ENCODE measurements at places on chromosomes 16 and 17.

DNA sequence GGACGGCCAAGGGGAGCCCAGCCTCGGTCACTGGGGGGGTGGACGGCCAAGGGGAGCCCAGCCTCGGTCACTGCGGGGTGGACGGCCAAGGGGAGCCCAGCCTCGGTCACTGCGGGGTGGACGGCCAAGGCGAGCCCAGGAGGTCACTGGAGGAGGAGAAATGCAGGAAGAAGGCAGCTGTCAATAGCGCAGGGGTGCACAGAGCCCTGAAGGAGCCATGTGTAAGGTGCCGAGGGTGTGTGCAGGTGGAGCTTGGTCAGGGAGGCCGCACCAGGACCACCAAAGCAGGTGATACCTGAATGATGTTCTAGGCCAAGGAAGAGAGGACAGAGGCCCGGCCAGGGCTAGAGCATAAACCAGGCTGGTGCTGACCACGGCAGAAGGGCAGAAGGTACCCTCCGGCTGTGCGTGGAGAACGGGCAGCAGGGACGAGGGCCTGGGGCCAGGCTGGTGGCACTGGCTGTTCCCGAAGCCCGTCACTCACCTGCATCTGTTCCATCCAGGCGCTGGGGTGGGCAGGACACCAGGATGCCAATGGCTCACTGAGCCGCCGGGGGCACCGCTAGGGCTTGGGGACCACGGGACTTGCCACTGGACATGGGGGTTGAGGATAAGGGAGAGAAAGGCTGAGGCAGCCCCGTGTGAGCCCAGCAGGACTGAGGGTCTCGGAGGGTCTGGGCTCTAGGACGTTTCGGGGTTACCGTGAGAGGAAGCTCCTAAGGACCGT, 5.9 kb upstream of the CCDC57 start:
- DNase-seq, result no peak

- no peak for DNase-seq
Measured at GRCh38 chr16:49108611-49109010, 173.0 kb downstream of the CBLN1 start.

DNA sequence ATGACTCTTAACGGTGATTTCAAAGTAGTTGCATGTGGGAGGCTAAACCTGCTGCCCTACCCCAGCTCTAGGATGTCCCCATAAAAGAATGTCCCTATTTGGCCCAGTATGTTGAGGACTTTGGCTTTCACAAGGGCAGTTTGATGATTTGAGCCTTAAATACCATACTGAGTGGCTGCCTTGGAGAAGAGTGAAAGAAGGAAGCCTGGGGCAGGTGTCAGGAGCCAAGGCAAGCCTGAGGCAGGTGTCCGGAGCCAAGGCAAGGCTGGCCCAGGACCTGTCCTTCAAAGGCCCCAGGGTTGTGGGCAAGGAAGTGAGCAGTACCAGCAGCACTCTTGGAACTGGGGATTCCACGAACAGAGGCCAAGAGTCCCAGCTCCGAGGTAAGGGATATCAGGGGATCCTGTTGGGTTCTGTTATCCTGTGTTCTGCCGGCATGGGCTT, 18.6 kb downstream of the ST6GALNAC2 start:
- DNase-seq, result no peak

DNA sequence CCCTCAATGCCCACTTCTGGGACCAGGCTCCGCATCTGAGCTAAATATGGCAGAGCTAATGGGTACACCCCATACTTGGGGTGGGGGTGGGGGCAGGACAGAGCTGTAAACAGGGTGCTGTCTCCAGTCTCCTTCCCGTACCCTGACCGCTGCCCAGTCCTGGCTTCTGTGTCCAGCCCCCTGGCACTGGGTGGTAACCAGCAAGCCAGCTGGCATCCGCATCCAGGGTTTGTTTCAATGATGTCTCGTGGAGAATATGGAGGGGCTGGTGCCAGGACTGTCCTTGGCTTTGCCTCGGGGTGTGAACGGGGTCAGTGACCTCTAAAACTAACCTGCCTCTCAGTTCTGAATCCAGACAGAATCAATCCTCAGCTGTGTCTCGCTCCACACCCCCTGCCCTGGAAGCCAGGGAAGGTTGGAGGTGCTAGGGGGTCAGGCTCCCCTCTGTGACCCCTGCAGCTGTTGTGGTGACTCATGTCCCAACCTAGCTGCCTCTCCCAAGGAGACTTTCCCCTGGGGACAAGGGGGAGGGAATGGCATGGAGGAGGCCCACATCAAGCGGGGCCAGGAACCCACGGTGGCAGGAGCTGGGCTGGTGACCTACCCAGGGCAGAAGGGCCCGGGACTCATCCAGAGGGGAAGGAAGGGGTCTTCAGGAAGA, 1.5 kb upstream of the PNMT start:
- no peak for DNase-seq

GRCh38 chr16:55810451-55810961, 22.4 kb downstream of the CES1 start:
- no peak for DNase-seq

GRCh38 chr17:76386966-76387765, 2.8 kb downstream of the SPHK1 start:
- DNase-seq, result no peak

- DNase-seq, result no peak
Measured at GRCh38 chr16:78794581-78795250, 695.3 kb downstream of the WWOX start.

DNA sequence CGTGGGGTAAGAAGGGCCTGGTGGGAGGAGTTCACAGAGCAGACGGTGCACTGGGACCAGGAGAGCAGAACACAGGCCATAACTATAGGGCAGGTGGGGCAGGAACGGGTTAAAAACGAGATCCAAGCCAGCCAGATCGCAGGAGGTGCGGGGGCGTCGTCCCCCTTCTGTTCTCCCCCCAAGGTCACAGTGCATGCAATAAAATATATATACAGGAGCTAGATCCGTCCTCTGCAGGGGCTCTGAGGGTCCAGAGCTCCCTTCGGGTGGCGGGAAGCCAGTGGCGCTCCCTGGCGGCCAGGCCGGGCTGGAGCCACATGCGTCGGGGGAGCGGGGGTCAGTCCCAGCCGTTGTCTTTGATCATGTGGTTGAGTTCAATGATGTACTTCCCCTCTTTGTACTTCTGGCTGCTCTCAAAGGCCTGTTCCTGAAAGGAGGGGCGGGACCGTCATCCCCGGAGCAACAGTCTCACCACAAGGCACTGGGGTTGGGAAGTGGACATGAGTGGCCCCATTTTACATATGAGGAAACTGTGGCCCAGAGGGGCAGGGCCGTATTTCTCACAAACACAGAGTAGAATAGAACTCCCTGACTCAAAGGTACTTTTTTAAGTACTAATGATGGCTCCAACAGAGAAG, 768 bp upstream of the TBX6 start:
- DNase-seq, result no peak

DNA sequence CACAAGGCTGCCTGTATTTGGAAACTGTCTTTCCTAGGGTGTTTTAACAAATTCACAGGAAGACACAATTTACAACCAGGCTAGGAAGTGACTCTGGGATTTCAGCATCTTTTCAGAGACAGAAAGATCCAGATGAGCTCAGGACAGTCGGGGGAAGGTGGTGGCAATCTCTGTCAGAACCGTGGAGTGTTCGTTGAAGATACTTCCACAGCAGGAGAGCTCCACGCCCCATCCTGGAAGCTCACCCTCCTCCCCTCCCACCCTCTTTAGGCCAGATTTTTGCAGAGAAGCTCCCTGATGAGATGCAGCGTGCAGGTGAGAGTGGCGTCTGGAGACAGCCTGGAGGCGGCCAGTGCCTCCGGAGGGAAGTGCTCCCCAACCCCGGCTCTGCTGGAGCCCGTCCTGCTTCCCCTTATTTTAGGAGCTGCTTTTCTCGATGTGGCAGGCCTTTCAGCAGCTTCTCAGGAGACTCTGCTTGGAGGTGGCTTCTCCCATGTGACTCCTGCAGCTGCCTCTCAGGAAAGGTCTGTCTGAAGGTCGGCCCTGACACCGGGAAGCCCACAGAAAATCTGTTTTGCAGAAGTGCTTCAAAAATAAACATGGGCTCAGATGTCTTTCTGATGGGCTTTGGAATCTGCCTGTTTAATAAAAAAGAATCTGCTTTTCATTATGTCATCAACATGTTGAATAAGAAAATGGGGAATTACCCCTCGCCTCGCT, 186.4 kb upstream of the CHMP6 start:
- DNase-seq, result no peak

DNA sequence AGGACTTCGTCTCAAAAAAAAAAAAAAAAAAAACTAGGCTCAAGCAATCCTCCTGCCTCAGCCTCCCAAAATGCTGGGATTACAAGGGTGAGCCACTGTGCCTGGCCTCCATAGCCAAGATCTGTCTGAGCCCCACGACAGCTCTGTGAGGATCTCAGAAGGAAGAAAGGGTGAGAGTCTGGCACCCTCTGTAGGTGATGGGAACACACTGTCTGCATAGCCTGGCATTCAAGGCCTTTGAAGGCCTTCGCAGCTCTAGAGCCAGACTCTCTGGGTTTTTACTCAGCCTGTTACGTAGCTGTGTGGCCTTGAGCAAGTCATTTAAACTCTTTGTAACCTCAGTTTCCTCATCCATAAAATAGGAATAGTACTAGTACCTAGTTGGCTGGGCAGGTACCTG, 6.3 kb upstream of the XPO6 start:
- DNase-seq, result peak; percentile 17

- no peak for DNase-seq
Measured at GRCh38 chr16:54244061-54244886, 42.3 kb downstream of the IRX3 start.

GRCh38 chr17:36482611-36483504, 3.6 kb upstream of the ZNHIT3 start:
- peak; percentile 69 for DNase-seq

DNA sequence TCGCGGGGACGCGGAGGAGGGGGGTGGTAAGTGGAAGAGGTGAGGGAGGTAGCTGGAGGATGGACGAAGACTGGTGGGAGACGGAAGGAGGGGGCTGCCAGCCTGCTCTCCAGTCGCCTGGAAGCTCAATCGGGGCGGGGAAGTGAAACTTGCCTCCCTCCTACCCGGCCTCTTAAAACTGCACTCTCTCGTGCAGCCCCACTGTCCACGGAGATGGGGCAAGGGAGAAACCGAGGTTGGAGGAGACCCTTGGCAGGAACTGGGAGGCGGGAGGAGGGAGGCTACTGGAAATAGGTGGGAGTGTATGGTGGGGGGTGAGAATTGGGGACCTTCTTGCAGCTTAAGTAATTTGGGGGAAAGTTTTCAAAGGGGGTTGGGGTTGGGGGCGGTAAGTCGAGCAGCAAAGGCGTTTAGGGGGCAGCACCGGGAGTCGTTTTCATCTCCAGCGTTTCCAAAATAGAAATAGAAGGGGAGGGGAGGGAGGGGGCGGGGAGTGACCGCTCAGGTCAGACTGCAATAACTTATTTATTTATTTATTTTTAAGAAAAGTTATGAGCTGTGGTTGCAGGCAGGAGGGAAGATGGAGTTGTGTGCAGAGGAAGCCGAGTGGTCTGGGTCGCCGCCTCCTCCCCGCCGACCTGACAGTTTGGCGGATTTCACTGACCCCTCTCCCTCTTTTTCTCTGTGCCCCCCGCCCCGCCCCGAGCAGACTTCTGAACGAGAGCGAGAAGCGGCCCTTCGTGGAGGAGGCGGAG, 1.4 kb downstream of the SOX9 start:
- no peak for DNase-seq

DNA sequence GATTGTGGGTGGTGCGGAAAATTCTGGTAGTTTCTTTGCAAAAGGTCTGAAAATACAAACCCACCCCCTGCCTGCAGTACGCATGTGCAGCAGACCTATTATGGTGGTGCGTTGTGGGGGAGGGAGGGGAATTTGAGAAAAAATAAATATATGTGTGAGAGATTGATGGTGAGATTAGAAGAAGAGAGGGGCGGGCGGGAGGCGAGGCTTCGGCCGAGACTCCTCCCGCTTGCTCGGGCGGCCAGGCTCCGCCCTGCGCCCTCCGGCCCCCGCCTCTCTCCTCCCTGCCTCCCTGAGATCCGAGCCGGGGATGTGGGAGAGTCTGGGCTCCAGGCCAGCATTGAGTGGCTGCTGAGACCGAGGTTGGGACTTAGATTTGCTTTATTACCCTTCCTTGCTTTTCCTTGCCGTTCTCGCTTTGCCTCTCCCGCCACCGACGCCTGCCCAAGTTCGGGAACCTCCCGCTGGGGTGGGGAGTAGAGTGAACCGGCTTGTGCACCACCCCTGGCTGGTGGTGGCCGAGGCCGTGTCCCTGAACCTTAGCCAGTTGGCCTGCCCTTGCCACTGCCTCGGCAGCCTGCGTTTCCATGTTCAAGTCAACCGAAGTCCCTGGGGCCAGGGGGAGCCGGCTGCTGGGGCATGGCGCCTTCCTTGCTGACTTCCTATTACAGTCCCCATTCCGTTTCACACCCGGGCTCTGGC, 956 bp upstream of the CHD3 start:
- DNase-seq, result peak; percentile 67

DNA sequence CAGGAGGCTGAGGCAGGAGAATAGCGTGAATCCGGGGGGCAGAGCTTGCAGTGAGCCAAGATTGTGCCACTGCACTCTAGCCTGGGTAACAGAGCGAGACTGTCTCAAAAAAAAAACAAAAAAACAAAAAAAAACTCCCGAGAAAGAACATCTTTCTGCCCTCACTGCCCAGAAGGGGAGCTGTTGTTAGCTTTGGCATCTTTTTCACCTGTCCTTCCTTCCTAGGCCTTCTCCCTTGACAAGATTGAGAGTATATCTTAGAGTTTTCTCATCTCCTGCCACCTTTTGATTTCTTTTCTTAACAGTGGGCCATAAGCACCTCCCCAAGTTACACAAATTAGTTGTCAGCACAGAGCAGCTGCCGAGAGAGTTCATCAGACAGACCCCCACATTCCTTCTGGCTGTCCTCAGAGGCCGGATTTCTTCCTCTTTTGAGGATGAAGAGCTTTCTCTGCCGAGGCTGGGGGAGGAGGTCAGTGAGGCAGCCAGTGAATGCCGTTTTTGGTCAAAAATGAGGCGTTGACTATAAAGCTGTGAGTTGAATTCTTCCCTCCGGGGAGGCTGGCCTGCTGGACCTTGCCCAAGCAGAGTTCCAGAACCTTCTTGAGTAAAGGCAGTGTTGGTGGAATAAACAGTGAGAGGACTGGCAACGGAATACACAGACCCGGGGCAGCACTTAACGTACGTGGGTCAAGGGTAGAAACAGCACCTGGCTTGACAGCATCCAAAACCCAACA, 127.0 kb downstream of the ABCC6 start:
- DNase-seq, result no peak

DNA sequence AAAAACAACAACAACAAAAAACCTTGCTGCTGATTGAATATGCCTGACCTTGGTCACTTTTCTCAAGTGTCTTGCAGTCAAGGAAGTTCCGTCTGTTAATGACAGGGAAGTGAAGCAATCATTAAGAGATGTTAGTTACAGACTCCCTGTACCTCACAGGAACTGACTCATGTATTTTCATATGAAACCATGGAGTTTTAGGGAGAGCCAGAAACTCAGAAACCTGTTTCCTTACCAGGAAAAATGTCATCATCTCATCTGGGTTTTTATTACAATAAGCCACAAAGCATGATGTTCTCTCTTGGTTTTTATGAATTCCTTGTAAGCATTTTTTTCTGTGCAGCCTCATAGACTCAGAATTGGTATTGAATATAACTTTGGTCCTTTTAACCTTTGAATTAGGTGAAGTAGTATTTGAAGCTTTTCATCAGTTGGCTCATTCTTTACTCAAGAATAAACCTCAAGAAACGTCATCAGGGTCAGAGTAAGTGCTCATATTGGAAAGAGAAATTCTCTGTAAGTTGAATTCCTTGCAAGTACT, 10.3 kb downstream of the LYRM1 start:
- DNase-seq, result no peak
